ENCODE measurements at places on chromosomes 13 and 19. TPM values are rescaled to one million over a fixed set of nuclear protein-coding genes. Genes with fewer than 3 reads are reported as not detected.

Gene ICAM5
- not detected for total RNA-seq

Gene SLC15A1
- total RNA-seq, result not detected

Gene MBD3L3
- not detected for total RNA-seq

Gene TUBB4A
- 2.0 TPM for total RNA-seq

Gene CYP4F12
- 18.8 TPM for total RNA-seq

Gene LGI4
- total RNA-seq, result 38.5 TPM

Gene LACC1
- 9.1 TPM for total RNA-seq

Gene PODNL1
- not detected for total RNA-seq

Gene KLK8
- total RNA-seq, result not detected

Gene IGSF23
- not detected for total RNA-seq

Gene VAV1
- 4.6 TPM for total RNA-seq

Gene MCF2L
- 11.9 TPM for total RNA-seq

Gene SIGLEC10
- total RNA-seq, result 2.5 TPM

Gene ZNF570
- total RNA-seq, result 8.7 TPM

Gene CALR3
- not detected for total RNA-seq

Gene TMEM91
- total RNA-seq, result 21.6 TPM

Gene TNNT1
- total RNA-seq, result not detected

All from sigmoid colon (tissue), 7 donors.